ENCODE measurements at places on chromosomes 13 and 19.
A peak's percentile ranks its signal among the peaks of the same experiment; 100 is the strongest.

DNA sequence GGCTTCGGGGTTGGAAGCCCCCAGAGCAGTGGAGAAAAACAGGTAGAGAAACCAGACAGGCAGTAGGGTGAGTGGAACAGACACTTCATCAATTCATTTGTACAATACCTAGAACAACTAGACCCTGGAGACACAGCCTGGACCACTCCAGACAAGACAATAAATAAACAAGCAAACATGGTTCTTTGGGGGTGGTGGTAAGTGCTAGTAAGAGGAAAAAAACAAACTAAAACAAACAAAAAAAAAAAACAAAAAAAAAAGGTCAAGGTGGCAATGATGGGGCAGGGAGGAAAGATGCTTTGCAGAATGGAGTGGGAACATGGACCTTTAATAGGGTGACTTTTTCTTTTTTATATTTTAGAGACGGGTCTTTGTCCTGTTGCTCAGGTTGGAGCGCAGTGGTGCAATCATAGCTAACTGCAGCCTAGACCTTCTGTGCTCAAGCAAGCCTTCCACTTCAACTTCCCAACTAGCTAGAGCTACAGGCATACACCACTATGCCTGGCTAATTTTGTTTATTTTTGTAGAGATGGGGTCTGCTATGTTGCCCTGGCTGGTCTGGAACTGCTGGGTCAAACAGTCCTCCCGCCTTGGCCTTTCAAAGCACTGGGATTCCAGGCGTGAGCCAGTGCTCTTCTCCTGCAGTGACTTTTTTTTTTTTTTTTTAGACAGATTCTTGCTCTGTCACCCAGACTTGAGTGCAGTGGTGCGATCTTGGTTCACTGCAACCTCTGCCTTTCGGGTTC is 3.1 kb downstream of the JUNB start:
- no peak for DNase-seq

DNA sequence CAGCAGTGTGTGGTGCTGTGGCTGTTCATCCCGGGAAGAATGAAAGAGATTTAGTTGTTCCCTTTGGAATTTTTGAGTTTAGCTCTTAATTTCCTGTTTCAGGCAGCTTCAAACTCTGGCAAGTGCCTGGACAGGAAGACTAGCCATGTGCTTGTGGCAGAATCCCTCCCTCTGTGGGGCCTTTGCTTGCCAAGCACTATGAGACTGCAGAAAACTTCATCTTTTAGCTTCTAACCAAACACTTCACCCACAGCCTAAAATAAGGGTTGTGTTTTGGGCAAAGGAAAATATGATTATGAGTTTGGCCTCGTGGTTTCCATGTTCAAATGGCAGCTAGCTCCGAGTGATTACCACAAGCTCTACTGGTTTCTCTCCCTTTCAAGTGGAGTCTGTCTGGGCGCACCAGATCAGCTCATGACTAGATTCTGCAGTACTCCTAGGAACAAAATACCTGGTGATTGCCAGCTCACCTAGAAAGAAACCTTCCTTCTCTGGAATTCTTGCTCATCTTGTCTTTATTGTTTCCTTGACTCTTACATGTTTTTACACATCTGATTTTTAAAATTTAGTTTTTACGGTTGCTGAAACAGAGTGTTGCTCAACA is 707.5 kb downstream of the SLITRK6 start:
- peak; percentile 71 for DNase-seq

DNA sequence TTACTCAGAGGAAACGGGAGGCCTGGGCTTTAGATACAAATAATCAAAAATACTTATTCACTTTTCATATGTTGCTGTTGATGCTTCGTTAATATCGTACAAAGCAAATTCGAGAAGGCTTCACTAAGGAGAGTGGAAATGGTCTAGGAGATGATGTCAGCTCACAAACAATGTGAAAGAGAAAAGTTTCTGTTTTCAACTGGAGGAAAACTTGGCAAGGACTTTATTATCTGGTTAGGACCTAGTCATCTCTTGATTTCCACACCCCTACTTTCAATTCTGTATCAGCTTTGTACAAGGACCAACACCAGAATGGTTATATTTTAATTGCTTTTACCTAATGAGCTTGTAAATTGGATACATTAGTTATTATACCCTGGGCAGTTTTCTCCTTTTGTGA is 88.0 kb downstream of the SLC10A2 start:
- no peak for DNase-seq

GRCh38 chr13:48042894-48043293 is 5.4 kb downstream of the NUDT15 start:
- no peak for DNase-seq

Data from hematopoietic multipotent progenitor cell (in vitro differentiated cells).